ENCODE measurements at places on chromosomes 2 and 18.

DNA sequence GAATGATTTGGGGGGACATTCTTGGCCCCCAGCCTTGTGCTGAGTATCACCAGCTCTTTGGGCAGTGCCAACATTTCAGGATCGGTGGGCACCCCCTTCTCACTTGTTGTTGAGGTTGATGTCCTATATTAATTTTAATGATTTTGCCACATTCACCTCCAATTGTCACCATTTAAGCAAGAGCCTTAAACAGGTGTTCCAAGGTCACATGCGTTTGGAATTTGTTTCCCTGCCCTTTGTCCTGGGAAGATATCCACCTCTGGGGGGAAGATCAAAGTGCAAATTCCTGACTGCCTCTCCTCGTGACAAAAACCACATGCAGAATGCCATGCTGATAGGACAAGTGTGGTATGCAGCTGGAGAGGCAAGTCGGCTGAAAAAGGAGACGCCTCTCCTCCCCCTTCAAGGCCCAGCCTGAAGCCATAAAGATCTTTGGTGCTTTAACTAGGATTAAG, 72.5 kb upstream of the ID2 start:
- no peak for DNase-seq

- DNase-seq, result no peak
These were observed 172.4 kb downstream of the ACOXL start for GRCh38 chr2:110904779-110905148.

DNA sequence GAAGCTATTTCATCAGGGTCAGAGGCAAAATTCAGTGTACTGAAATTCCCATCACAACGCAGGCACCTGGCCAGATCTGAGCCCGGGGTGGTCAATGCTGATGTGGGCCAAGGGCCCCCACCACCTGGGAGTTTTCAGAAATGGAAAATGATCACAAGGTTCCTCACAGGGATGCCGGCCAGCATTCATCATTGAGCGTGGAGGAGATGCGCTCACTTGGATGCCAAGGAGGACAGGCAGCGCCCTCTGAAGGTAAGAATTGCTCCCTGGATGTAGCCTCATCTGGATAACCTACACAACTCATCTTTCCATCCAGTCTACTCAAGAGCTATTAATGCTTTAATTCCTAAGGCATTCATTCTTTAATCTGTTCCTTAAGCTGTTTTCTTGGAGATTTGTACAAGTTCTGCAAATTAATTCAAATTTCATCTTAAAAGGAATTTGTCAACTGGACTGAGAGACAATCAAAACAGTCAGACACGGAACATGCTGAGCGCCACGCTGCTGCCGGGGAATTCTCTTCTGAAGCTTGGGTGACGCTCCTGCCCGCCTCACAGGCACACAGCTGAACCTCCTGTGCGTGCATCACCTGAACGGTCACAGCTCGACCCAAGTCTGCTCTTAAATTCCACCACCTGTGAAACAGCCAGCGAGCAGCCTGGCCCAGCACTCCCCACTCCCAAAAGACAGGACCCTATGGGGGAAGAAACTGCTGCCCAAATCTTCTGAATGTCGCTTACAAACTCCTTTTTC, 206.7 kb downstream of the HDAC4 start:
- no peak for DNase-seq

- DNase-seq, result no peak
These were observed 191.2 kb downstream of the IRS1 start for GRCh38 chr2:226608451-226608850.

DNA sequence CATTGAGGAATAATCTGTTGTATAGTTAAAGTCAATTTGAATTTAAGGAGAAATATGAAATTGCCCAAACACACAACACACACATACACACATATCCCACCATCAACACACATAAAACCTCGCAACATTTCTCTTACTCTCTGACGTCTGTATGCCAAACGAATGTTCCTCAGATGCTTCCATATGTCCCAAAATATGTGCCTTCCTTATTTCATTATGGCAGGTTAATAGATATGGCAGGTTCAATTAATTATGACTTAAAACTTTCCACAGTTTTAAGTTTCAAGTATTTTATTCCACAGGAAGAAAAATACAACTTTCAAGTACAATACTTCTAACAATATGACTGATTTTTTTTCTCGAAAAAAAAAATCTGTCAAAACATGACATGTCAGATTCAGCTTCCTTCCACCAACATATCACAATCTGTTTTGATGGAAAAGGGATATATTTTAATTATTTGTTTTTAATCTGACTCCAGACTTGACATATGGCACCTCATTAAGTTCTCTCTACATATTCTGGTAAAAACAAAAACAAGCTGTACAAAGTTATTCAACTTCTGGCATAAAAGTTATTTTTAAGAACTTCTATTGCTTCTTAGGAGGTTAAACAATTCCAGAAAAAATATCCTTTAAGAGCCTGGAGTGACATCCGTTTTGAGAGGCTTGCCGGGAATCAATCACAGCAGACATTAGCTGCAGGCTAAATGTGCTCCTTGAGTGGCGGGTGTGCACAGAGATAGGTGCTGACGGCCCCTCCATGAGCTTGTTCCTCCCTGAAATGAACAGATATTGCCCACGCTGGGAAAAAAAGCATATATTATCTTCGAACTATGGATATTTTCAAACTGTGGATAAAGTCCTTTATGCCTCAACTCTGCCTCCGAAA, 812.7 kb downstream of the DCDC2C start:
- DNase-seq, result no peak

GRCh38 chr2:68320118-68320641, 431 bp upstream of the CNRIP1 start:
- no peak for DNase-seq

GRCh38 chr2:239273280-239274234, 127.3 kb downstream of the HDAC4 start:
- DNase-seq, result no peak

- DNase-seq, result no peak
These were observed 26.9 kb upstream of the IL18RAP start for GRCh38 chr2:102396012-102396411.
